T1000 (cell line): ENCODE measurements at places on chromosomes 3 and 15.

DNA sequence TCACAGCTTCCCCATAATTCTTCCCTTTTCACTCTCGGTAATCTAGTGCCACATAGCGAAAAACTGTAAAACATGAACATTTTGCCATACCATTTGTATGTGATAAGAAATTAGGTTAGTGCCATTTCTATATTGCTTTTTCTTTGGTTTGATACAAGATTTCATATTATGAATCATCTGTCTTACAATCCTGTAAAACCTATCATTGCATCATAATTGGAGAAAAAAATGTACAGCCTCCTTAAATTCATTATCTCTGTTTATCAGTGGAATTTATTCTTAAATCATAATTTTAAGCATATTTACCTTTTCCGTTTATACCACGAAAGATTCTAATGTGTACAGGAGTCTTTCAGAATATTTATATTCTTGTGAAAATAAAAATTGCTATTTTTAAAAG is 23.8 kb downstream of the SEC62 start:
- no peak for DNase-seq

GRCh38 chr3:14363991-14364390 is 38.4 kb upstream of the SLC6A6 start:
- no peak for DNase-seq

DNA sequence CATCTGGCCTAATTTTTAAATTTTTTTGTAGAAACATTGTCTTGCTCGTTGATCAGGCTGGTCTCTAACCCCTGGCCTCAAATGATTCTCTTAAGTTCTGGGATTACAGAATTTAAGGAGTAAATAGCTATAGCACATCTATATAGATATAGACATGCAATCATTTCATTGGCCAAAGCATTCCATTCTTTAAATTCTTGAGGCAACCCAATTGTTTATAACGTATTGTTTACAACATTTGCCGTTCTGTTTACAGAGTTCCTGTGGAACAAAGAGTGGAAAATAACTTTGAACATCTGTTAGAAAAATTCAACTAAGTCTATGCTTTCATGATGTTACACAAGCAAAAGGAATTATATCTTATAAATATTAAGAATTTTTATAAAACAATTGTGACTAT is 205.2 kb upstream of the ROBO2 start:
- DNase-seq, result no peak

GRCh38 chr15:80242132-80242769 is 9.8 kb downstream of the CTXND1 start:
- DNase-seq, result no peak

GRCh38 chr3:97901313-97902248 is 70.7 kb downstream of the RIOX2 start:
- DNase-seq, result no peak

- DNase-seq, result no peak
Observed at GRCh38 chr15:36479200-36479896, 100.1 kb upstream of the CDIN1 start.

DNA sequence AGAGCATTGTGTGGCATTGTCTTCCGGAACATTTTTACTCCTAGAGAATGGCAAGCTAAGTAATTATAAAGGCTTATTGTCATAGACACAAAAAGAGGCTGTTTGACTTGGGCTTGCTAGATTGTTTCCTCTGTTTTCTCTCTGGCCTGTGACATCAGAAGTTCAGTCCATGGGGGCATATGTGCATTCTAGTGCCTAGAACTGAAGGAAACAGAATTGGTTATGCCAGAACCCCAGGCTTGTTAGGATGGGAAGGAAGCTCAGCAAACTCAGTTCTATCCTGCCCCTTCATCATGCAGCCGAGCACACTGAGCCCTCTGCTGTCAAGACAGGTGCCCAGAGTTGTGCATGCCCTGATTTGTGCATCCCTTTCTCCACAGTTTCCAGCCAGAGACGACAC is 131.3 kb downstream of the PDE8A start:
- no peak for DNase-seq

DNA sequence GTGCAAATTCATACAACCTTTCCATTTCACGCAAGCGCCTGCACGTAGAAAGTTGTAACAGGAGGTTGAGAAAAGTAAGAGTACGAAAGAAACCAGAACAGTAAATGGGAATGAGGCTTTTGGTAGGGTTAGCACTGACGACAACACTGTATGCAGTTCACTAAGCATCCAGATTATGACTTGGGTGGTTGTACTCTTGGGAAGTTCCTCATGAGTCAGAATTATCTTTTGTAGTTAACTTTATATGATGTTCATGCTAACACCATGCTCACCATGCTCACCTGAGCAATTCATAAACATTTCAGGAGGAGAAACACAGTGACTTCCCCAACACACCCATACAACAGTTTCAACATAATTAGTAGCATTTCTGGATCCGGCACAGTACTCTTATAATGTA is 3.0 kb upstream of the LPP start:
- no peak for DNase-seq

DNA sequence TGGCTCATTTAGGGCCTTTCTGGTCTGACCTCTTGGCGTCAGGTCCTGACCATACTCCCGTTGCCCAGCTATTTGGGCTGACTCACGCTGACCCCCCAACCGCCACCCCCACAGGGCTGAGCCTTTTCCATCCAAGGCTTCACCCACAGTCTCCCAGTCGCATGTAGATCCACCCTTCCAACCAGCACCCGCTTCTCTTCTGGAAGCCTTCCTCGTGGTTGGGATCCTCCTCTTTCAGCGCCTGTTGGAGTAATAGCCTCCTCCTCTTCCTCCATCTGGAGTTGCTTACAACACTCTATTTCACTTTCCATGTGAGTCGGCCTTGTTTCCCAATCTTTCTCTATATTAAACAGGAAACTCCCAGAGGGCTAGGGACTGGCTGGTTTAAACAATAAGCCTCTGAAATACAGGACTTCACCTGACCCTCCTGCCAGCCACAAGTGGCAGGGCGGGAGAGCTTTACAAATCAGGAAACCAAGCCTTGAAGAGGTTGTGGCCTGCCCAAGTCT is 2.1 kb upstream of the ALAS1 start:
- no peak for DNase-seq

- no peak for DNase-seq
Observed at GRCh38 chr15:89409184-89410038, 74.8 kb upstream of the POLG start.

DNA sequence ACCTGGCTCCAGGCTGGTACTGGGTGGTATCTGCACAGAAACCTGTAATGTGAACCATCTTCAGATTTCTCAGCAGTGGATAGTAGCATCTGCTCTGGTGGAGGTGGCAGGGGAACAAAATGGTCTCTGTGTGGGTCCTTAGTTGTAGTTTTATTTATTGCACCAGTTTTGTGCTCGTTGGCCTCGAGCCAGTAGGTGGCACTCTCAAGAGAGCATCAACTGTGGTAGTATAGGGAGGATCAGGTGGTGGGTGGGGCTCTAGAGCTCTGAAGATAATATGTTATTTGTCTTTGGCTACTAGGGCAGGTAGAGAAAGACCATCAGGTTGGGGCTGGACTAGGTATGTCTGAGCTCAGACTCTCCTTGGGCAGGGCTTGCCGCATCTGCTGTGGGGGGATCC is 254.0 kb upstream of the GPR149 start:
- DNase-seq, result no peak

DNA sequence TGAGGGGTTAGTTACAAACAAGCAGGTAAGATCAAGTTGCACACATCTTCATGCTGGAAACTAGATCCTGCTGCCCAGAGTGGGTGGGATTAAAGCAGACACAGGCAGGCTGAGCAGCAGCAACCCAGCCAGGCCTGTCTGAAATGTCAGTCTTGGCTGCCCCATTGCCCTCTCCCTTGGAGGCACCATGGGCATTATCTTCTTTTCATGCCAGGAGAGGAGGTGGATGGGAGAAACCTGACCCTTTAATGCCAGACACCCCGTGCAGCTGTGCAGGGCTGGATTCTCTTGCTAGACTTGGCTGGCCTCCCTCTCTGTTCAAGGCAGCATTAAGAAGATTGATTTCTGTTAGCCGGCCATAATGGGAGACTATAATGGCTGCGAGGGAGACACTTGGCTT is 23.0 kb upstream of the EPHB1 start:
- no peak for DNase-seq

DNA sequence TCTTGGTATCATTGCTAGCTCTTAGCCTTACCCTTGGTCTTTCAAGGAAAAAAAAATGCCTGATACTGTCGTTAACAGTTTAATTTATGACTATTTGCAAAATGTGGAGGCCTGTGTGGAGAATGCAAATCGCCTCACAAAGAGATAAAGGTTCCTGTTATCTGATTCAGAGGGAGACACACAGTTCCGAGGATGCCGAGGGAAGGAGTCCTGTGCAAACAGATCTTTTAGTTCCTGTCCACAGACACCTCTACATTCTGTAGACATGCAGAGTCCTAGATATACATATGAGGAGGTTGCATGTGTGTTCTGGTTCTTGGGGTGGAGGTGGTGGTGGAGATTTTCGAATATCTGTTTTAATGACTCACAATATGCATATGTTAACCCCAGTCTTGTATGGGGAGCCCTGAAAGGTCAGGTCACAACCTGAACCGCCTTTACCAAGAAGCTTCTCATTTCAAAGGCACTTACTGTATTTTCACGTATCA is 5.7 kb downstream of the NR2F2 start:
- no peak for DNase-seq

GRCh38 chr3:56855856-56856512 is 54.2 kb upstream of the ARHGEF3 start:
- DNase-seq, result no peak

GRCh38 chr3:187737006-187737367 is 8.3 kb downstream of the BCL6 start:
- no peak for DNase-seq

GRCh38 chr15:71666763-71667620 is 143.4 kb upstream of the NR2E3 start:
- DNase-seq, result no peak

- no peak for DNase-seq
Observed at GRCh38 chr3:104648823-104649222, 717.9 kb upstream of the ALCAM start.

DNA sequence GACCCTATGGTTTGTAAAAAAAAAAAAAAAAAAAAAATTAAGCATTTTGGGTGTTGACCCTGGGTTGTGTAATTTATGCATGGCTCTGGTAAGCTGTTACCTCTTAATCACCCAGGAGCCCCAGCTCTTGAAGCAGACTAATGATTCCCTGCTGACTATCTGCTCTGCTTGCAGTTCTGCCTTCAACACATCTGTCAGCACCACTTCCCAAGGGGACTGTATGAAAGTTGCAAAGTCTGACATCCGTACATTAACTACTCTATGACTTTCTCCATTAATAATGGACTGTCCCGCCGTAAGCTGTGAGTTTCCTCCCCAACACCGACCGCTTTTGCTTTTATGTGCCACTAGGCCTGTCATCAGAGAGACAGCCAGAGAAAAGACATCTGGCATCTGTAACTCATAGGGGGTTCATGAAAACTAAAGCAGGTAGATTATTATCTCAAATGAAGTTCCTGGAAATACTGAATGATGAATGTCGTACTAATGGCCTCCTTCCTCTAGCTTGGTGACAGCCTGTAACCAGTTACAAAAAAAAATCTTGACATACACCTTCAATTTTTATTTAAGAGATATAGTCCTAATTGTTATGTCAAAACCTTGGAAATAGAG is 271.5 kb downstream of the IL5RA start:
- no peak for DNase-seq

- no peak for DNase-seq
Observed at GRCh38 chr3:123322866-123323265, 121.1 kb downstream of the SEC22A start.

DNA sequence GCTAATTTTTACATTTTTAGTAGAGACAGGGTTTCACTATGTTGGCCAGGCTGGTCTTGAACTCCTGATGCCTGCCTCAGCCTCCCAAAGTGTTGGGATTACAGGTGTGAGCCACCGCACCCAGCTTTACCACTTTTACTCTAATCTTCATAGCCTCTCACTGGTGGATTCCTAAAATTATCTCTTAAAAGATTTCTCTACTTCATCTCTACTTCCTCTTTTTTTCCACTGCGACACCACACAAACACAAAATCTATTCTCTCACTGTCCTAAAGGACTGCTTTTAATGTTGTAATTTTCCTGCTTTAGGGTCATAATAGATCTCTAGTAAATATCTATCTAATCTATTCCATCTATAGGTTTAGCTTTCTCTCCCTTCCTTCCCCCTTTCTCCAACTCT is 34.0 kb upstream of the TBL1XR1 start:
- DNase-seq, result no peak

DNA sequence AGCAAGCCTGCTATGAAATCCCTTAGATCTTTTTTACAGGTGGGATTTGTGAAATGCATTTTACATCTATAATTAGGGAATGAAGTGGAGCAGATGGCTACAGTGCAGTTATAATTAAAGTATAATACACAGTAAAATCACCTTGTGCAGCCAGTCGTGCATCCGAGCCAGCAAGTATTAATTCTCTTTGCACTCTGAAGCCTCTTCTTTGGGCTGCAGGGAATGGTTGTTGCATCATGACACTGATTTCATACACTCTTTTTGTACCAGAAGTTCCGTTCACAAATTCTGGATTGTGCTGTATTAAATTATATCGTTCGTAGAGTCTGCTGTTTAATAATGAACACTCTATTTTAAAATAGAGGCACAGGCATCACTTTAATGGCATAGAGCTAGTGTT is 28.7 kb upstream of the TP63 start:
- DNase-seq, result no peak

DNA sequence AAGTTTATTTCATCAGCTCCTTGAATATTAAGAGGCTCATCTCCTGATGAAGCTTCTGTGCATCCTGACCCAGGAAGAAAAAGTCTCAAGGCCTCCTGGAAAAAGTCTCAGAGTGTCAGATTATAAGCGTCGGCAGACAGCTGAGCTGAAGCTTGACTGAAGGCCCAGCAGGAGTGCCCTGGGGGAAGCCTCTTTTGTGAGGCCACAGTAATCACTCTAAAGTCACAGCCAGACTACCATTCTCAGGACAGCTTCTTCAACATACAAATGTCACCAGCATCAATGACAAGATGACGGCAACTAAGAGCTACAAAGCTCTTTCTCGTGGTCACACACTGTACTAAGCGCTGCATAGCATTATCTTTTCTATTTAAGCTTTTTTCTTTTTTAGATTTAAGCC is 72.7 kb upstream of the LRRN1 start:
- no peak for DNase-seq

DNA sequence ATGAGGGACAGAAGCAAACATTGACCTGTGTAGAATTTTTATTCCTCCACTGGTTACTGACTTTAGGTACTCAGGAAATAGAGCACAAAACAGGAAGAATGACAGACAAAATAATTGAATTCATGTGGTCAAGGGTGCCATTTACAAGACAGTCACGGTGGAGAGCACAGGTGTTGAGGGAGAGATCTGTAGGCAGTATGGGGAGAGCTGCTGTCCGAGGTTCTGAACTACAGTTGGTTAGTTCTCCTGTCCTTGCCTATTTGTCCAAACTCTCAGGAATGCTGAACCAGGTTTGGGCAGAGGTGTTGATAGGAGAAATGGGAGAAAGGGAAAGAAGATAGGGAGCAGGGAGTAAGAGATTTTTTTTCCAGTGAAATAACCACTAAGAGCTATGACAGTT is 178.5 kb upstream of the ZBTB20 start:
- peak; percentile 14 for DNase-seq

DNA sequence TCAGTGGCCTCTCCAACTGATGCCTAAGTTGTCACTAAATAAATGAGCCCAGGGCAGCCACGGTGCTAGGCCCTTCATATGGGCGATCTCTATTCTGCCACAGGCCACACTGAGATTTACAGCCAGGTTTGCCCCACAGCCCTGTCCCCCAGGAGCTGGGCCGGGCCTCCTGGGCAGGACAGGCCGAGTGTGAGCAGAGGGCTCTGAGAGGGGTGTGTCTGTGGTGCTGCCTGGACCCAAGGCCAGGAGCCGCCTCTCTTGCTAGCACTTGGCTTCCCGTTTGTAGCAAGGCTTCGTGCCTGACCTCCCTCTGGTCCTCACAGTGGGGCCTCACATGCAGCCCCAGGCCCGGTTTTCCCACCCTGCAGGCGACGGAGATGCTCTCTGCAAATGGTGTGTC is 67.1 kb upstream of the SEC22A start:
- no peak for DNase-seq
